ENCODE measurements at places on chromosomes 2 and 18. TPM values are rescaled to one million over a fixed set of nuclear protein-coding genes. Genes with fewer than 3 reads are reported as not detected.

The LAMA3 gene
- not detected for total RNA-seq

The HOXD10 gene
- not detected for total RNA-seq

The AQP12B gene
- not detected for total RNA-seq

The LIMS2 gene
- 10.1 TPM for total RNA-seq

DNA sequence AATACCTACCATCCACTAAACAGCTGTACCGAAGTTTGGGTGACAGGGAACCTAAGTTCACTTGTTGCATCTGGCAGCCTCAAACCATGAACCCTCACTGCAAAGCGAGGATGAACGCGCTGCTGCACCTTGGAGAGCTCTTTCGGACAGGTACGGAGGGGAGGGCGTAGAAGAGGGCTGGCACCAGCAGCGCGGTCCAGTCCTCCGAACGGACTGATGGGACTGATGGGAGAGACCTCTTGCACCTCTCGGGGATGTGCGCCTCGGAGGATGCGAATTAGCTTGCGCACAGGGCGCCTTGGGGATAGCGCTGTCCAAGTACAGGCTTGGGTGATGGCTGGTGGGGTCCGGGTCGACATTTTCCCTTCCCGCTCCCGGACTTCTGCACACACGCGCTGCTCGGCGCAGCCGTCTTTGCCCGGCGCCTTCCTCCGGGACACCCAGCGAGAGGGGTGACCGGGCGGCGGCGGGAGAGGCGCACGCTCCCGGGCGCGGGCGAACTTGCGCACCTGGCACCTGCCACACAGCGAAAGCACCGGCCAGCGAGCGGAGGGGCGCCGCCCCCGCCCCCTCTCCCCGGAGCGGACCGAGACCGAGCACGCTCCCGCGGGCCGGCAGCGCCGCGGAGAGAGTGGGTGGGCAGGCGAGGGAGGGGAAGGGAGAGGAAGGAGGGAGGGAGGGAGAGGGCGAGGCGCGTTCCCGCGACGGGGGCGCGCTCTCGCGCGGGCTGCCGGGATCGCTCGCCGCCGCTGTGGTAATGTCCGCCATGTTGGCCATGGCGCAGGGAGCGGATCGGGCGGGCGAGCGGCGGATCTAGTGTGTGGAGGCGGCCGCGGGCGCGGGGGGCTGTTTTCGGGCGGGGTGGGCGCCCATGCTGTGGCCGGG lies at the start of gene EPC2:
EPC2 (plus strand) TSS at position 754 of the 885 bp plus-strand sequence. CDS start 267 bp downstream, outside the sequence.
- H3K4me3 ChIP-seq: peak within 1 kb of the TSS; percentile 93
- peak; percentile 86 for DNase-seq
- peaks cover 40% of the 10 kb centered on the region for H3K4me1 ChIP-seq
- peaks cover 5% of the 10 kb centered on the region for H3K36me3 ChIP-seq
- H3K27me3 ChIP-seq: no peaks in the 10 kb centered on the region

- no peaks in the 10 kb centered on the region for H3K27me3 ChIP-seq
- DNase-seq: no peak
- H3K4me1 ChIP-seq: no peaks in the 10 kb centered on the region
- no peaks in the 10 kb centered on the region for H3K36me3 ChIP-seq
- H3K27ac ChIP-seq: no peak overlapping the region
These were observed 331.6 kb upstream of the FANCL start for GRCh38 chr2:58572731-58573130.

DNA sequence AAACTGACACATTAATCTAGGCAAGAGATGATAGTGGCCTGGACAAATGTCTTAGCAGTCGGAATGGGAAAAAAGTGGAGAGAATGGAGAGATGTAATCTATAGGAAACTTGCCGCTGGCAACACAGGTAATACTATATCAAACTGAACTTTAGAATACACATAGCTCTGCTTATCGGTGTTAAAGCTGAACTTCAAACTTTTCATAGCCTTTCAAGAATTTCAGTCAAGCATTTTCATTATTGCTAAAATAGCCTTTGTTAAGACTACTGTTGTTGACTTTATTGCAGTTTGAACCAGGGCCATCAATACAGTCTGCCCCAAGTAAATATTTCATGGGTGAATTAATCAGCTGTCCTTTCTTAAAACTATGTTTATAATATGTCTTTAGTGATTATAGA lies 12.9 kb upstream of the CHST9 start:
- H3K27me3 ChIP-seq: no peaks in the 10 kb centered on the region
- no peaks in the 10 kb centered on the region for H3K4me1 ChIP-seq
- H3K27ac ChIP-seq: no peak overlapping the region

- H3K4me1 ChIP-seq: peaks cover 16% of the 10 kb centered on the region
- no peaks in the 10 kb centered on the region for H3K36me3 ChIP-seq
- no peak for DNase-seq
- H3K27ac ChIP-seq: no peak overlapping the region
These were observed 3.7 kb upstream of the CRIM1 start for GRCh38 chr2:36351736-36352349.

DNA sequence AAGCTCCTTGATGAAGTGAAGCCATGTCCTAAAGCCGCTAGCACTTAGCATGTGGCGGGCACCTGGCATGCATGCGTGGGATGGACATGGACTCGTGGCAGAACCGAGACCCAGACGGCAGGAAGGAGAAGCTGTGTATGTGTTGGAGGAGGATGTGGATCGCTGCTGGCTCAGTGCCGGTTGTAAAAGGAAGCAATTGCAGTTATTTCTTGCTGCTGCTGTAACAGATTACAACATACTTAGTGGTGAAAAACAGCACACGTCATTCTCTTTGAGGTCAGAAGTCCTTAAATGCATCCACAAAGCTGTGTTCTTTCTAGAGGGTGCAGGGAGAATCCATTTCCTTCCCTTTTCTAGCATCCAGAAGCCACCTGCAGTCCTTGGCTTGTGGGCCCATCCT lies 74.6 kb downstream of the AGAP1 start:
- no peaks in the 10 kb centered on the region for H3K36me3 ChIP-seq
- H3K4me1 ChIP-seq: peaks cover 2% of the 10 kb centered on the region
- H3K4me3 ChIP-seq: no peak overlapping the region
- no peak overlapping the region for H3K27ac ChIP-seq
- DNase-seq: no peak

The COLEC12 gene
- total RNA-seq: 0.13 TPM

GRCh38 chr2:134344954-134345697 lies 91.3 kb downstream of the MGAT5 start:
- no peak overlapping the region for H3K27ac ChIP-seq
- peaks cover 61% of the 10 kb centered on the region for H3K36me3 ChIP-seq
- no peak for DNase-seq
- H3K4me3 ChIP-seq: no peak overlapping the region
- H3K27me3 ChIP-seq: no peaks in the 10 kb centered on the region
- peaks cover 6% of the 10 kb centered on the region for H3K4me1 ChIP-seq

- H3K27me3 ChIP-seq: no peaks in the 10 kb centered on the region
- DNase-seq: no peak
- no peaks in the 10 kb centered on the region for H3K36me3 ChIP-seq
- no peak overlapping the region for H3K27ac ChIP-seq
- no peak overlapping the region for H3K4me3 ChIP-seq
These were observed 52.6 kb upstream of the CPO start for GRCh38 chr2:206886696-206887095.

GRCh38 chr18:21914739-21915319 lies 174.2 kb downstream of the MIB1 start:
- H3K27me3 ChIP-seq: peaks cover 16% of the 10 kb centered on the region
- no peak overlapping the region for H3K4me3 ChIP-seq
- no peaks in the 10 kb centered on the region for H3K36me3 ChIP-seq
- H3K27ac ChIP-seq: no peak overlapping the region
- DNase-seq: no peak

- no peak overlapping the region for H3K4me3 ChIP-seq
- H3K4me1 ChIP-seq: no peaks in the 10 kb centered on the region
- no peaks in the 10 kb centered on the region for H3K36me3 ChIP-seq
- peaks cover 14% of the 10 kb centered on the region for H3K27me3 ChIP-seq
- DNase-seq: no peak
These were observed 26.0 kb downstream of the MARCO start for GRCh38 chr2:118968042-118968441.

Data from naive thymus-derived CD8-positive, alpha-beta T cell (primary cell).